ENCODE measurements at places on chromosomes 12 and 14.

DNA sequence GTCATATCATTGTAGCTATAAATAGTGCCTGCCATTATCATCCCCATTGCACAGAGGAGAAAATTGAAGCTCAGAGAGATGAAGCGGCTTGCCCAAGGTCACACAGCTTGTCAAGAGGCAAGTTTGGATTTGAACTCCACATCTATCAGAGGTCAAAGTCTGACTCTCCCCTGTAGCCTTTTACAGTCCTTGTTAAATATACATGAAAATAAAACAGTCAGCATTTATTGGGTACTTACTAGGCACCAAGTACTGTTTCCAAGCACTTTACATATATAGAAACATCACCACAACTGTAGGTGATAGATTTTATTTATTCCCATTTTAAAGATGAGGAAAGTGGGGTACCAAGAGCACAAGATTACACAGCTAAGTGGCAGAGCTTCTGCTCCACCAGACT lies 67.2 kb downstream of the WSCD2 start:
- no peak for DNase-seq

- DNase-seq, result no peak
Measured at GRCh38 chr12:117359029-117359845, 2.2 kb downstream of the NOS1 start.

DNA sequence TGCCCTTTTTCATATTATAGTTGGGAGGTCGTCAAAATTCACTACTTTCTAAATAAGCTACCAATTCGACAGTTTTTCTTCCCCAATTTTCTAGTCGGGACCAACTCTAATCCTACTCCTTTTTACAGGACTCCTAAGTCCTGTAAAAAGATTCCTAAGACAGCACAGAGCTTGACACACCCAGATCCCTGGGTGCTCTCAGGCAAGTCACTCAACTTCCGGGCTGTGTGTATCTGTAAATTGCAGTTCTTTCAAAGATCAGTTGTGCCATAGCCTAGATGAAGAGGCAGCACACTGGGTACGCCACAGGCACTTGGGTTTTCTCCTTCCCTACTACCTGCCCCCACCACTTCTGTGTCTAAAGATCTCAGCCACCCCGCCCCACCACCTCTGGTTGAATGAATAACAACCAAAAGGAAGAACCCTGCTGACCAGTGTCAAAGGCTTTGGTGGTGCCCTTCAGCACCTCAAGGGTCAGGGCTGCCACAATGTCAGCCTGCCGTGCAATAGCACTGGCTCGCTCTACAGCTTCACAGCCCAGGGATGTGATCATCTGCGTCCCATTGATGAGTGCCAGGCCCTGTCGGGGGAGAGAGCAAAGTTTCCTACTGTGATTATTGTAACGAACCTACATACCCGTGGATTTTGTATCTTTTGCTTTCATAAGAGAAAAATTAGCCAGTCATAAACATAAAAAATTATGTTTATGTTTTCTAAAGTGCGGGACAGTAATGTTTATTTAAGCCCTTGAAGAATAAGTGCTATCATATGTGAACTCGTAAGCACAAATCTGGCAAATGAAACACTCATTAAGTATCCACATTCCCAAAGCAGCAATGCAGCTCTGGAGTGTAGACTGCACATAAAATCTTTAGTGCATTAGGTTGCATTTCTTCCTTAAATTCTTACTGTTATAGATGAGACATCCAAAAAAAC lies 9.2 kb downstream of the HAL start:
- DNase-seq, result no peak

DNA sequence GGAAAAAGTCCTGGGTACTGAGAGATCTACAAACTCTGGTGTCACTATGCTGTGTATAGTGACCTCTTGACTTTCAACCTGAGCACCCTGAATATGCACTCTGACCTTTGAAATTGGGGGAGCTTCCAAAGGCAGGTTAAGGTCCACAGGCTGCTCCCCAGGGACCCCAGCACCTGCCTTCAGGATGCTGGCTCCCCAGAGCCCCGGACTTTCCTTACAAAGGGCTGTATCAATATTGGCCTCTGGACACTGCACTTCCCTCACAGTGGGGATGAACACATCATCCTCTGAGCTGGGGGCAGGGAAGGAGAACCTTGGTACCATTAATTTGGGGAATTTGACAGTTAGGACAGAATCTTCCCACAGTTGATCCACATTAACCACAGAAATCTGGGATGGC lies 14.3 kb downstream of the PLD4 start:
- no peak for DNase-seq

GRCh38 chr12:114499338-114499737 lies 93.4 kb upstream of the TBX5 start:
- no peak for DNase-seq

DNA sequence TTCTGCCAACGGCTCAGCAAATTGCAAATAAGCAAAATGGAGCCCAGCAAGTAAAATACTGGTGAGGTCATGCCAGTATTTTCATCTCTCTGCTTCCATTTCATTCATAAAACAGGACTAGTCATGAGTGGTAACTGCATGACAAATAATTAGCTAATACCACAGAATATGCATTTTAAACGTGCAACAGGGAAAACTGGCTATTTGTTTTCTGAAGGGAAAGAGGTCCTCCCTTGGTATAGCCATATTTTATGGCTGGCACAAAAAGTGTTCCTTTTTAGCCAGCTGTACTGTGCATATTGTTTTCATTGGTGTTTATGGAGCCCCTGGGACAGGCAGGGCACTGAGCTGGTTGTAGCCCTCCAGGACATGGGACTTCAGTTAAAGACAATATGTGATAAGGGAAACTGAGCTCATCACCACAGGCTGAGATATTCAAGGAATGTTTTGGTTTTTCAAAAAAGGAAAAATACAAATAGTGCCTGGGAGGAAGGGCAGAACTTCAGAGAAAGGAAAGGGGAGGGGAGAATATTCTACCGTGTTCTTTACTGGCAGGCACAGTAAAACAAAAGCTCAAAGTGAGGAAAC lies 26.1 kb upstream of the FOXN3 start:
- no peak for DNase-seq

DNA sequence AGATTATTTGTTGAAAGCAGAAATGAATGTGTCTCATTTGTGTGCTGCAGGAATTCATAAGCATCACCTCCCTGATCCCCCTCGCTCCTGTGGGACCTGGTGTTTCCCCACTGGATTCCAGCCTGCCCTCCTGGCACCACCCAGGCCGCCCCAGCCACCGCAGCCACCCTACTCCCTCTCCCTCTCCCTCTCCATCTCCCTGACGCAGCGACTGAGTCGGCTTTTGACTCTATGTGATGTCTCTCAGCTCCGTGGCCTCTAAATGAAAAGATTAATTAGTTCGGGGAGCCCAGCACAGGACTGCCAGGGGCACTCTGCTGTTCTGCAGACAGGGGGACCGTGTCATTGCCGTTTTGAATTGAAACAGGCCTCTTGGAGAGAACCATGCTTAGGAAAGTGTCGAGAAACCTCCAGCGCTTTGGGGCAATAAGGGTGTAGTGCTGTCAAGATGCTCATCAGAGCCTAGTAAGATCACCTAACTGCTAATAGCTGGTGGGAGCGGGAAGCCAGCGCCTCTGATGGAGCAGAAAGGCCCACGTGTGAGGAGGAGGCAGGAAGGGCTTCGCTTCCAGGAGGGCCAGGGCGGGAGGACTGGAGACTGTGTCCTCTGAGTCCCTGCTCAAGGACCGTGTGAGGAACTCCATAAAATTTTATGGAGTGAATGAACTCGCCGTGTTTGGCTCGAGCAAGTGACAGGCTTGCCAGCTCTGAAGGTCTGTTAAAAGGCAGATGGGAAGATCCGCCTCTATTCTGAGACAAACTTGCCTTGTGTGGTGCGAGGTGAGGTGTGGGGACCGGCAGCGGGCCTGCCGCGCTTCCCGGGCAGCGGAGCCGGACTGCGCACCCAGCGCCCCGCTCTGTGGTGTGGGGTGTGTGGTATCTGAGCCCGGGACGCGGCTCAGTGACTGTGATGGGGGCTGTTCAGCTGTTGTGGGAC lies 157.4 kb upstream of the C14orf180 start:
- peak; percentile 43 for DNase-seq

GRCh38 chr14:89870316-89870715 lies 84.2 kb downstream of the EFCAB11 start:
- DNase-seq, result no peak

DNA sequence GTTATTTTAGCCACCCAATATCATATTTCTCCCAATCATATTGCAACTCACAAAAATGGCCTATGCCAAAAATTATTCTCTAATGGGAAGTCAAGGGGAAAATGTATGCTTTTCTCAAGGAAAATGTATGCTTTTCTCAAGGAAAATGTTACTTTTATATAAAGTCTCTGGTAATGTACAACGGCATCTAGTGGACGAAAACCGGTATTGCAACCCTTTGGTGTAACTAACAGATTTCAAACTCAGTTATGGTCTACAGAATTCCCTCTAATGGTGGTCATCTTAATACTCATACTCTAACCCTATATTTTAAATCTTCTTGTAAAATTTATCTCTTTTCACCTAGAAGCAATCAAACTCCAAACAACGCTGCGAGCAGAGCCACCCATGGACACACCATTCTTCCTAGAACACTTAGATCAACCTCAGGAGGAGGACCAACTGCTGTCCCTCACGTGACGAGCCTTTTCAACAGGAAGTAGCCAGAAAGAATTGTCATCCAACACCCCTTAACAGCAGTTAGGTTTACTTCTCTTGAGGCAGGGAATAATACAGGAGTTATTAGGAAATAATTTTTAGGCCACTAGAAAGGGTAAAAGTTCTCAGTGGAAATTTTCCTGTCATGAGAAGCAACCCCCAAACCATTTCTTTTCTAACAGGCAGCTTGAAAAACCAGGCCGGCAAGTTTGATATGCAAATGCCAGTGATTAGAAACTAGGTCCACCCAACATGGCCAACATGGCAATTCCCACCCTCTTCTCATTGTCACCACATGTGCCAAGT lies 20.1 kb downstream of the APOBEC1 start:
- DNase-seq, result no peak

DNA sequence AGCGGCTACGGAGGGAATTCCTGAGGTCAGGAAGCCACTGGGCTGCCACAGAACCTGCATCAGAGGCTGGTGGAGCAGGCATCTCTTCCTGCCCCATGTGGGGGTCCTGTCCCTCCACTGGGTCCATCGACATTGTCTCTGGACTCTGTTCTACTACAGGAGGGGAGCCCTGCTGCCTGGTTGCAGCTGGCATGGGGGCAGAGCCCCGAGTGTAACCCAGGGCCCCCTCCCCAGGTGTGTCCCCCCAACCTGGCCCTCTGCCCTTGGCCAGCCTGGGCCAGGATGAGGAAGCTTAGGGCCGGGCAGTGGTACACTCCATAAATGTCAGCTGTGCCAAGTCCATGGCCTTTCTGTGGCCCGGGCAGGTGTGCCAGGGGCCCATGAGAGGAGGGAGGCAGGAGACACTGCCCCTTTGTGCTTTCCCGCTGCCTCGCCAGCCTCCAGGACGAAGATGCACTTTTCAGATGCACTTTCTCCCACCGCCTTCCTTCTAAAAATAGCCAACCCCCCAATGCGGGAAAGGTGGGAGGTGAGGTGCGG lies 4.0 kb upstream of the EXOC3L4 start:
- DNase-seq, result no peak

GRCh38 chr12:75366629-75367028 lies 24.3 kb upstream of the GLIPR1L2 start:
- no peak for DNase-seq

DNA sequence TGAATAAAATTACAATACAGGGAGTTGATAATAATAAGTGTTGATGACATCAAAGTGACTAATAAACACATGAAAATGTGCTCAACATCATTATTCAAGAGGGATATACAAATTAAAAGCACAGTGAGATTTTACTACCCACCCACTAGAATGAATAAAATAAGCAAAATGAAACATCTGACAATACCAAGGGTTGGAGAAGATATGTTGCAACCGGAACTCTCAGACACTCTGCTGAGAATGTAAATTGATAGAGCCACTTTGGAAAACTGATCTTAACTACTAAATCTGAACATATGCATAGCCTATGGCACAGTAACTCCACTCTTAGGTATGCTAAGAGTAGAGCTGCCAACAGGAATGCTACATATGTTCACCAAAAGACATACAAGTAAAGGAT lies 44.0 kb upstream of the CEP83 start:
- no peak for DNase-seq

DNA sequence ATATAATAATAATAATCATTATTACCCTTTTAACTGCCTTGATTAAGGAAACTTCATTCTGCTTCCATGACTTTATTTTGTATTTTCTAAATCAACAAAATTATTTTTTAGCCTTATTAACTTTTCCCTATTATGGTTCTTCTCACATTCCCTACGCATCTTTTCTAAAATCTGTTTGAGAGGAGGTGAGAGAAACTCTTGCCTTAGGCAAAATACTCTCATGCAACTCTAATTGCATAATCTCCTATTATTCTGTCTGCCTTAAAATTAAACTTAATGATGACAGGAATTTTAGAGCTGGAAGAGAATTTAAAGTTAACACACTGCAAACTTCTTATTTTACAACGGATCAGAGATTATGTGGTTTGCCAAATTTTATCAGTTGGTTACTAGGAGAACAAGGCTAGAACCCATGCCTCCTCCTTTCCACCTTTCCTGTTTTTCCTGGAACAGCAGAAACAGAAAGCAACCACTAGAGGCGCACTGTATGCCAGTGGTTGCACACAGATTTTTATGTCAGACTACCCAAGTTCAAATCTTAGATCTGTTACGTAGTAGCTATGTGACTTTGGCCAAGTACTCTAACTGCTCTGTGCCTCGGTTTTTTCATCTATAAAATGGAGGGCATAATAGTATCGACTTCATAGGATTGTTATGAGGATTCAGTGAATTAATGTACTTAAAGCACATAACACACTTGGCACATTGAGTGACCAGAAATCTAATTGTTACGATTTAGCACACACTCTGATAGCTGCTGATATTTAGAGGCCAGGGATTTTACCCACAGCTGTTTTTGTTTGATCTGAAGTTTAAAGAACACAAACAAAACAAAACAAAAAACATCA lies 4.3 kb upstream of the BRMS1L start:
- no peak for DNase-seq

GRCh38 chr12:3596703-3597415 lies 105.9 kb downstream of the PRMT8 start:
- no peak for DNase-seq

DNA sequence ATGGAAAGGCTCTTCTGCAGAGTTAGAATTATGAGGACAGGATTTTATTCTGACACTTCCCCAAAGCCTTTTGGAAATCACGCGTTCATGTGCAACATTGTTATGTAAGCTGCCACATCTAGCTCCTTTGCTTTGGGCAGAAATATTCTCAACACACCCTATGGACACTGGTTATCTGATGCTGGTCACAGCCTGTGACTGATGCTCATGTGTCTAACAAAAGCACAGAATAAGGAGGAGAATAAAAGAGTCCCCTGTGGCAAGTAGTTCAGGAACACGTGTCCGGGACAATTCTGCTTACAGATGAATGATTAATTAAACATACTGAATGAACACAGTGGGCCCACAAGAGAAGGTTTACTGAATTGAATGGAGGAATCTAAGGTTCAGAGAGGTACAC lies 22.1 kb downstream of the FOXN3 start:
- no peak for DNase-seq

- no peak for DNase-seq
Measured at GRCh38 chr14:59020382-59020781, 168.1 kb upstream of the DAAM1 start.

- no peak for DNase-seq
Measured at GRCh38 chr14:50813544-50813863, 17.5 kb downstream of the NIN start.
